ENCODE measurements at places on chromosomes 1 and 21. TPM values are rescaled to one million over a fixed set of nuclear protein-coding genes. Genes with fewer than 3 reads are reported as not detected.
A peak's percentile ranks its signal among the peaks of the same experiment; 100 is the strongest.

DNA sequence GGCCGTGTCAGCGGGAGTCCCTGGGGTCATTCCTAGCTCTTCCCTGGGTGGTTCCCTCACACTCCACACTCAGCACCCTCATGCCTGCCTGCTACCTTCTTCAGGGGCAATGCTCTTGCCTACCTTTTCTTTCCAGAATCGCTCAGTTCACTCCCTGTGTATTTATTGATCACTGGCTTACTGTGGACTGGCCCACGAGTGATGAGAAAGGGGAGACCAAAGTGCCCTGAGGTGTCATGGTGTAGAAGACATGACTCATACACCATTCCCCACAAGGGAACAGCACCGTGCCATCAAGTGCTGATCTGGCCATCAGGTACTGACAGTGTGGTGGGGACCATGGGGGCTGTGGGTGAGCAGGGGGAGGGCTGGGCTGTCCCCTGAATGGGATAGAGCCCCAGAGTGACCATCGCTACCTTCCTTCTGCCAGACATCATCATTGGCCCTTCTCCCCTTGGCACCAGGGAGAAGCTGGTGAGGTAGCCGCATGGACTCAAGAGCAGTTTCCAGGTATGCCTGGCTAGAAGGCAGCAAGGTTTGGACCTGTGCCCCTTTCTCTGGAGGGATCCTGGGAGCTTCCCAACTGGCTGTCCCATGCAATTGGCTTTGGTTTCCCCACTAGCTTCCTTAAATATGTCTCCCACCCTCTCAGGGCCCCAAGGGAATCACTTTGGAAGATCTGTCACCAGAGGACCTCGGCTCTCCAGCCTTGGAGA, 17.2 kb upstream of the LRRN2 start:
- DNase-seq: no peak

- peak; percentile 69 for DNase-seq
Observed at GRCh38 chr1:31976401-31976800, 37.3 kb upstream of the KHDRBS1 start.

- peak; percentile 99 for DNase-seq
Observed at GRCh38 chr1:24683713-24684162, 40.6 kb downstream of the SRRM1 start.

- no peak for DNase-seq
Observed at GRCh38 chr1:223089250-223089649, 53.8 kb downstream of the TLR5 start.

GRCh38 chr1:67708606-67709005, 23.6 kb downstream of the GADD45A start:
- DNase-seq: no peak

DNA sequence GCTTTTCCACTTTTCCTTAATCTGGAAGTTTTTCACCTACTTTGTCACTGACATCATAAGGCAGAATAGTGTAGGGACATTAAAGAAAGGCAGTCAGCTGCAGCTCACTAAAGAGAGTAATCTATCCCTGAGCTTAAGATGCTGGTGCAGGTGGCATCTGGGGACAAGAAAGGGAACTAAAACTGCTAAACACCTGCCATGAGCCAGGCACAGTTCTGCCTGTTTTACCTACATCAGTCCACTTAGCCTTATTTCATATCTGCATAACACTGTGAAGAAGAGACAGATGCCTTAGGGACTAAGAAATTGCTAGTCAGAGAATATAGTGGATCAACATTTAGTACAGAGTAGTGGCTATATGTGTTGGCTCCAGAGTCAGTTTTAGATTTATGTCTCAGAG, 88.1 kb downstream of the GPATCH2 start:
- DNase-seq: no peak

- no peak for DNase-seq
Observed at GRCh38 chr1:43285269-43285990, at the start of gene C1orf210. C1orf210 (minus strand) TSS chr1:43285581; CDS start chr1:43283270, 2,311 bp downstream.

- no peak for DNase-seq
Observed at GRCh38 chr1:226714148-226714547, 24.9 kb downstream of the ITPKB start.

- no peak for DNase-seq
Observed at GRCh38 chr1:41327383-41327999, 33.7 kb upstream of the FOXO6 start.

DNA sequence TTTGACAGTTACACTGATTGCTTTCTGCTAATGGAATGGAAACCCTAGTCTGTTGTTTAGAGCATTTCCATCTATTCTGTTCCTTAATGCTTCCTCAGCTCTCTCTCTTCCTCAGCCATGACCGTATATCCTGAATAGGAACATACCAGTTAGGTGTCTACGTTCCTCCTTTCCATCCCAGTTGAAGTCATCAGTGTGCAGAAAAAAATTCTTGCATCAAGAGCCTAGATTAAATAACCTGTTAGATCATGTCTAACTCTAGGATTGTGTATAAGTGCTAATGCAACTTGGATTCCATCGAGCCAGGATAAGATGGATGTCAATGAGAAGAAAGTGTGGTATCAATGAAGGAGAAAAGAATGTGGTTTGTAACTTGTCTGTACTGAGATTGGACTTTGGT, 18.7 kb downstream of the UBAP2L start:
- DNase-seq: no peak

GRCh38 chr1:235892734-235893413, 26.2 kb upstream of the LYST start:
- no peak for DNase-seq

DNA sequence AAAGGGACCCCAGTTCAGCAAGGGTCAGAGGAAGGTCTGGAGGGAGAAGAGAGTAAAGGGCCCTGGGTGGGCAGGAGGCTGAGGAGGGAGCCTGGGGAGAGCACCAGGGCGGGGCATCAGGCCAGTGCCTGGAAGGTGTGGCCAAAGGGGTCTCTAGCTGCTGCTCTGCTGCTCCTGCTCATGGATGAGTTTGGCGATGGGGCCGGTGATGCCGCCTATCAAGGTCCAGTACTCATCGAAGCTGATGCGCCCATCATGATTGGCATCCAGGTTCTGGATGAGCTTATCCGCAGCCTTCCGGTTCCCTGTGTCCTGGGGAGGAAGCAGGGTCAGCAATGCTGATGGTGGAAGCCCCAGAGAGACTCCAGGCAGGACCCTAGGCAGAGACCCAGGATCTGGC, 5.6 kb downstream of the S100A16 start:
- no peak for DNase-seq

GRCh38 chr1:229230140-229230892, 40.6 kb upstream of the RAB4A start:
- no peak for DNase-seq

DNA sequence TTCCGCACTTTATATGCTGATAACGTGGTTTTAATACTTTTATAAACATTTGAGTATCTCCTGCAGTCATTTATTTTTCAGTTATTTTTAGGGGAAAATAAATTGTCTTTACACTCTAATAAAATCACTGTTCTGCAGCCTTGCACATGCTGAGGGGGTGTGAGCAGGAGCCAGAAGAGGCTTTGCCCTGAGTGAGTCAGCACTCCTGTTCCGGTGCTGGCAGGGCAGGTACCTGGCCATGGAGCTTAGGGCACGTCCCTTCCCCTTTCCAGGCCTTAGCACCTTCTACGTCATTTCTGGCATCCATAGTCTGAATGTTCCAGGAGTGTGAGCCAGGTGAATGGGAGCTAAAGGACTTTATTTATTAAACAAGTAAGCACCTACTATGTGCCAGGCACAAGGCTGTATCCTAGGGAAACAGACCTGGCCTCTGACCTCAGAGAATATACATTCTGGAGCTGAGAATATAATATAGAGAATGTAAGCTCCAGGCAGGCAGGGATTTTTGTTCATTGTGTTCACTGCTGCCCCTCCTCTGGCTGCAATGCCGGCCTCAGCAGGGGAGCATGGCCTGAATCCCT, 402.9 kb downstream of the PTPRU start:
- no peak for DNase-seq

GRCh38 chr1:6235296-6235677, 477 bp downstream of the ICMT start:
- no peak for DNase-seq

DNA sequence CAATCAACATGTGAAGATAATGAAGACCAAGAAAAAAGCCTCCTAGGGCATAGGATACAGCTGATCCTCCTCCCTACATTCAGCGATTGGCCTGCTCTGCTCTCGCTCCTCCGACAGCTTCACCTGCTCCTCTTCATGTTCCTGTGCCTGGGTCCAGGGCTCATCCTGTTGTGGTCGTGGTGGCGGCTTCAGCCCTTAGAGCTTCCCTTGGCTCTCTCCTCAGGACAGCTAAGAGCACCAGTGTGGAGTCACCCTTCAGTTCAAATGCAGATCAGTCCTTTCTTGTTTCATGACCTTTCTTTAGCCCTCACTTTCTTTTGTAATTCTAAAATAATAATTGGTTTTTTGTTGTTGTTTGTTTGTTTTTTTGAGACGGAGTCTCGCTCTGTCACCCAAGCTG, 18.7 kb downstream of the CNN3 start:
- DNase-seq: no peak

DNA sequence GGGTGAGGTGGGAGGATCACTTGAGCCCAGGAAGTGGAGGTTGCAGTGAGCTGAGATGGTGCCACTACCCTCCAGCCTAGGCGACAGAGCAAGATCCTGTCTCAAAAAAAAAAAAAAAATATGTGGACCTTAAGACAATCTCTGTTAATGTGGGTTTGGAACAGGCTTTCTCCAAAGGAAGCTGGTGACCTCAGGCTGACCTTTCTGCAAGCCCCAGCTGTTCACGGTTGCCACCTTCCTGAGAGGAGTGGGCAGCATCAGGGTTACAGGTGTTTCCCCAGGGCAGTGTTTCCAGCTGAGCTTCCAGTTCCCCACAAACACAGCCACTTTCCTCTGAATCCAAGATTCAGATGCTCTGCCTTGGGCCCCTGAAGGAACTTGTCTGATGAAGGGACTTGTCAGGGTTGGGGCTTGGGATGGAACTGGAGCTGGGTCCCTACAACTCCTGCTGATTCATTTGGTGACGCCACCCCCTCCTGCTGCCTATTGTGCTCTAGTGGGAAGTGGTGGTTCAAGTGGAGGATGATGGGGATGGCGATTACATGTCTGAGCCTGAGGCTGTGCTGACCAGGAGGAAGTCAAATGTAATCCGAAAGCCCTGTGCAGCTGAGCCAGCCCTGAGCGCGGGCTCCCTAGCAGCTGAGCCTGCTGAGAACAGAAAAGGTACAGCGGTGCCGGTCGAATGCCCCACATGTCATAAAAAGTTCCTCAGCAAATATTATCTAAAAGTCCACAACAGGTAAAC, 1.9 kb downstream of the ZBTB48 start:
- no peak for DNase-seq

DNA sequence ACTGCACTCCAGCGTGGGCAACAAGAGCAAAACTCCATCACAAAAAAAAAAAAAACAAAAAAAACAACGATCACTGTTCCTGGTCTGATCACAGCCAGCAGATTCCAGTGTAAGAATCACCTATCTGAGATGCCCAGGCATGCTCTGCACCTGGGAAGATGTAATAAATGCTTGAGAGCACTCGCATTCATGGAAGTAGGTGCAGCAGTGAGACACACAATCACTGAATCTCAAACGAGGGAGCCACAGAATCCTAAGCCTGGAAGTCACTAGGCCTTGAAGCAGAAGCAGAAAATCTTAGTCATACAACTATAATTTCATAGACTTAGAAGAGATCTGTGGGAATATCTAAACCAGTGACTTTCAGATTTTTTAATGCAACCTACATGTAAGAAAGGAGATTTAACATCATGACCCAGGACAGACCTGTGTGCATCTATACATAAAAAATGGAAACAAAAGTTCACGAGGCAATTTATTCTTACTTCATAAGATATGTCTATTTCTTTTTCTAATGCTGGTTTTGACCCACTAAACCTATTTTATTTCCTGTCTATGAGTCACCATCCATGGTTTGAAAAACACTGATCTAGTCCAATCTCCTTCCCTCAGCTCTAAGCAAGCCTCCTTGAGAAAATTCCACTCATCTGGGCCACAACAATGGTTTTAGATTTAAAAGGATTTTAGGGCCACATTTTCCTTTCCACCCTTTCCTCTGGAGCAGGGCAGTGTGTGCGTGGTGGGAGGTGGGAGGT, 30.4 kb downstream of the RIMS3 start:
- DNase-seq: no peak

GRCh38 chr21:17466166-17466565, 46.7 kb upstream of the CXADR start:
- peak; percentile 82 for DNase-seq

- DNase-seq: no peak
Observed at GRCh38 chr21:34122047-34122446, 48.7 kb downstream of the MRPS6 start.

- no peak for DNase-seq
Observed at GRCh38 chr1:218324226-218324580, 20.9 kb upstream of the TGFB2 start.

DNA sequence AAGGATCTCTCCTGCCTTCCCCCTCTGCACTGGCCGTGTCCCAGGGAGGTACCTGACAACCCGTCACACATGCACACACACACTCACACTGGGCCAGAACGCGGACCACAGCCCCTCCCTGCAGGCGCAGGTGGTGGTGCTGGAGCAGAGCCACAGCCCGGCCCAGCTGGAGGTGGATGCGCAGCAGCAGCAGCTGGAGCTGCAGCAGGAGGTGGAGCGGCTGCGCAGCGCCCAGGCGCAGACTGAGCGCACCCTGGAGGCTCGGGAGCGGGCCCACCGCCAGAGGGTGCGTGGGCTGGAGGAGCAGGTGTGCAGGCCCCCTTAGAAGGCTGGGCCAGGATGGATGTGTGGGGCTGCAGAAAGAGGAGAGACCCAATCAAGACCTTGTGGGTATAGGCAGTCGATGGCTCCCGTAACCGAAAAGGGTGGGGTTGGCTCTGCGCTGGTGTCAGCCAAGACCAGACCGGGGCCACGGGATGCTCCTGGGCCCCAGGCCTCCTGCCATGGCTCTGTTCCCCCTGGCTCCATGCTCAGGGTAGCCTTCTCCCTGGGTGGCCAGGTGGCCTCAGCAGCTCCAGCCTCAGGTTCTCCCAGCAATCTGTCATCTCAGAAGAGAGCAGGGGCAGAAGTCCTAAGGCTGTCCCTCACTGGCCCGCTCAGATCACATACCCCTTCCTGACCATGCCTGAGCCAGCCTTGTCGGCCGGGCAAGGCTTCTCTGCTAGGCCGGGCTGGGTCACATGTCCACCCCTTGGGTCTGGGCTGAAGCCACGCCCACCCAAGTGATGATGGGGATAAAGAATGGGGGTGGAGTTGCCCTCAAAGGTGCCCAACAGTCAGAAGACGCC, 8.9 kb downstream of the MFAP2 start:
- DNase-seq: no peak

The KLF17 gene
- total RNA-seq: 1.2 TPM

The CELA3A gene
- not detected for total RNA-seq

The UROD gene
- total RNA-seq: 103 TPM

The OLFML2B gene
- total RNA-seq: 20.3 TPM

The MYOM3 gene
- under 0.01 TPM for total RNA-seq

The S100A14 gene
- total RNA-seq: not detected

The JAK1 gene
- 59.0 TPM for total RNA-seq

The LRRC53 gene
- total RNA-seq: not detected

The TMEM35B gene
- 41.9 TPM for total RNA-seq
